Activated naive CD4-positive, alpha-beta T cell (primary cell): ENCODE measurements at places on chromosomes 6 and 20.
A peak's percentile ranks its signal among the peaks of the same experiment; 100 is the strongest.

DNA sequence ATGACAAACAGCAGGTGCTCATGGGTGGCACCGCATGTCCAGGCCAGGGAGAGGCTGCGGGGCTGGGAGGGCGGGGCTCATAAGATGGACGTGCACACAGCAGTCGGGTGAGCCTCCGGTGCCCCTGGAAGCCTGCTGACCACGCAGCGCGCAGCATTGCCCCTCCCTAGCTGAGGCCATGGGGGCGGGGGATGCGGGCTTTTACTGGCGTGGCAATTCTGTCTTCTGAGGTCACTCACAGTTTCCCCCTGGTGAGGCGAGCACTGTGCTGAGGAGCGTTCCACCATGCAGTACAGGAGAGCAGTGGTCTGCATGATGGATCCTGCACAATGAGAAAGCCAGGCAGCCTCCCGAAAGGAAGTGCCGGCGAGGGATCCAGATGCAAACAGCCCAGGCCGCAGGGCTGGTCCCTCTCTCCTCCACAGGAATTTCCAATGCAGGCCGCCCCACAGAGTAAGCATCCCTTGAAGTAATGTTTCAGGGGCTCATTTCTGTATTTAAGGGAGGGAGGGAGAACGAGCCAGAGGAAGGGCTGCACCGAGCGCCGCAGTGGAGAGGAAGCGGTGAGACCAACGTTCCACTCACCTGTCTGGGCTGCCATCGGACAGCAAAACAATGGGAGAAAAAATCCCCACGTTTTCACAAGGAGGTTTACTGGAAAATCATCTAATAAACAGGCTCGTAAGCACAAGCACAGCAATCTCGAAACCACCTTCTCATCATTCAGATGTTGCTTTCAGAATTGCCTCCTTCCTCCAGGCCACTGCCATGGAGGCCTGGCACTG lies 56.0 kb downstream of the IRF4 start:
- DNase-seq: no peak

DNA sequence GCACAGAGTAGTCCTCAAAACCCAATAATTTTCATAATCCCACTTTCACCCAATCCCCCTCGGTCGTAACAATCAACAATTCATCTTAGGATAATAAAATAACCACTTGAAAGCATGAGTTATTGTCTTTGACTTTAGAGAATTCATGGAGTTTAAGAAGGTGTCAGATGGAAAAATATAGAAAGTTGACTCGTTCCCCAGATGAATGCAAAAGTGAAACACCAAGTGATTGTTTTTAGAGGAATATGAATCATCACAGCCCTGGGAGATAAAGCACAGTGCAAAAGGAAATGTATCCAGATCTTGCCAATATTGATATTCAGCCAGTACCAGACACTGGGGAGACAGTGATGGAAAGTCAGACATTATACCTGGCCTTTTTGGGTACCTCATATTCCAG lies 860.5 kb downstream of the DHX35 start:
- no peak for DNase-seq

GRCh38 chr20:35903843-35904242 lies 50.5 kb downstream of the SCAND1 start:
- DNase-seq: no peak

DNA sequence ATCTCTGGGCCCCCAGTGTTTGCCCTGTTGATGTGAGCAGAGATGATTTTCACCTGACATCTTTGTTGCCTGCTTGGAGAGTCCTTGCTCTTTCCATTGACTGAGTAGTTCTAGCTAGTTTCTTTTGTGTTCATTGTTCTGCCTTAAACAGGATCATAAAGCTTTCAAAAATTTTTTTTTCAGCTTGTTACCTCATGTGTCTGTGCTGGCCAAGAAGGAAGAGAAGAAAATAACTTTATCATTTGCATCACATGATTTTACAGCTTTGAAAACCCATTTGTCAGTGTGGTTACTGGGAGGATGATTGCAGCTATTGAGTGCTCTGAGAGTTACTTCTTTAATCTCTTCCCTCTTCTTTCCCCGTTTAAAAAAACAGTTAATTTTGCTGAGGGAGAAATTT lies 16.0 kb downstream of the FOXO3 start:
- DNase-seq: no peak

DNA sequence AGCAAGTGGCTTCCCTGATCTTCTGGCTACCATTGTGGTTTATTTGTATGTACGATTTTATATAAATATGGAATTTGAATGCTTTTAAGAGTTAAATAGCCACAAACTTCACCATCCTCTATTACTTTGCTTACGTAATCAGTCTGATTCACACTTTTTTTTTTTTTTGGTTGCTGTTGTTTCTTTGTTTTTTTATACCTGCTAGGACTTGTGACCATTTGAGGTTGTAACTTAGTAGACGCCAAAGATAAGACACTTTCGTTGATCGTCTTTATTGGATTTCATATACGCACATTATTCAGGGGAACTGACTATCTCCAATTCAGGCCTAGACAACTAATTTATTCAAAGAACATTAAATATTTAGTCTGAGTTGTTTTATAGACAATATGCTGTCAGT lies 559.0 kb downstream of the CBLN4 start:
- no peak for DNase-seq

DNA sequence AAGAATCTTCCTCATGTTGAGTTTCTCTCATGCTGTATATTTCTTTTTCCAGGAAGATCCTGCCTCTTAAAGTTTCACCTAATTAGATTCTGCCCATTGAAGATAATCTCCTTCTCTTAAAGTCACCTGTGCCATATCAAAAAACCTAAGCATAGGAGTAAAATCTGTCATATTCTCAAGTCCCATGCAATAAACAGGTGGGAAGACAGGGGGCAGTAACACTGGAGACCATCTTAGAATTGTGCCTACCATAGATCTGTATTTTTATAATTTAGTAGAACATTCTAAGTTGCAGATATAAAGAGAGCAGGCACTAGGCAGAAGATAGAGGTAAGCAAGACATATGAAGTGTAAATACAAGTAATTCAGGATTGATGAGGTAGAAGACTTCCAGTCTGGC lies 763.5 kb upstream of the MANEA start:
- DNase-seq: no peak

GRCh38 chr20:3195590-3196237 lies 8.8 kb downstream of the DDRGK1 start:
- DNase-seq: no peak

DNA sequence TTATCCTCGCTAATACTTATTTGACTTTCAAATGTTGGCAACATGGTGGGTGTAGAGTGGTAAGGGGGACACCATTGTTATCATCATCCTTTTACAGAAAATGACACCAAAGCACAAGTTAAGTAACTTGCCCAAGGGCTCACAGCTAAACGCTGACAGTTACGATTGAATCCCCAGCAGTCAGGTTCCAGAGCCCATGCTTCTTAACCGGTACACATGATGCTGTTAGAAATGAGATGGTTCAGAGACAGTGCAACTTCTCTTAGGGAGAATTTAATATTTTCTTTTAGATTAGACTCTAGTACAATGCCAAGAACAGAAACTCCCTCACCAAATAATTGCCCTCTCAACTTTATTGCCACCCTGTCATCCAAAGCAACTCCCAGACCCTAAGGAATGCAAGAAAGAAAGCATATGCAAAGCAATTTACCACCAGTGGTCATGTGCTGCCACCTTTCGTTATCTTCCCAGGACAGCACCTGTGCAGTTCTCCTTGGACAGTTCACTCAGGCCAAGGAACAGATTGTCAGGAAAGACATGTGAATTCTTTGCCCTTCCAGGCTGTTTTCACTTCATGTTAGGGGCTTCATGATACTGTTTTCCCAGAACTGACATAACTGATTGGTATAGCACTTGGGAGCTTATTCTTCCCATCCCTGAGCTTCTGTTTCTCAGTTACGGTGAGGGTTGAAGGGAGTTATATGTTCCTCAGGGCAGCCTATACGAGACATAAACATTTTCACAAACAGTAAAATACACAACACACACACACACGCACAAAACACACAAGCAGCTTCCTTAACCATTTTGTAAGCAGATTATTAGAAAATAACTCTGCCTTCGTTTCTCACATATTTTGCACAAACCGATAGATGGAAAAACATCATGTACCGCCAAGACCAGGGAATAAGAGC lies 5.1 kb downstream of the HLA-DMA start:
- DNase-seq: no peak

GRCh38 chr6:84718038-84718955 lies 46.1 kb downstream of the TBX18 start:
- DNase-seq: no peak

DNA sequence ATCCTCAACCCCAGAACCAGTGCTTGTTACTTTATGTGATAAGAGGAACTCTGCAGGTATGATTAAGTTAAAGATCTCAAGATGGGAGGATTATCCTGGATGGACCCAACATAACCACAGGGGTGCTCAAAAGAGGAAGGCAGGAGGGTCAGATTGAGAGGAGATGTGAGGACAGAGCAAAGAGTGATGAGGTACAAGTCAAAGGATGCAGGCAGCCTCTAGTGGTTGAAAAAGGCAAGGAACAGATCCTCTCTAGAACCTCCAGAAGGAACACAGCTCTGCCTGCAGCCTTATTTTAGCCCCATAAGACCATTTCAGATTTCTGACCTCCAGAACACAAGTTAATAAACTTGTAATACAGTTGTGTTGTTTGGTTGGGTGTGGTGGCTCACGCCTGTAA lies 41.2 kb downstream of the PDSS2 start:
- no peak for DNase-seq

- DNase-seq: no peak
Measured at GRCh38 chr6:142008016-142008735, 124.5 kb upstream of the GJE1 start.

DNA sequence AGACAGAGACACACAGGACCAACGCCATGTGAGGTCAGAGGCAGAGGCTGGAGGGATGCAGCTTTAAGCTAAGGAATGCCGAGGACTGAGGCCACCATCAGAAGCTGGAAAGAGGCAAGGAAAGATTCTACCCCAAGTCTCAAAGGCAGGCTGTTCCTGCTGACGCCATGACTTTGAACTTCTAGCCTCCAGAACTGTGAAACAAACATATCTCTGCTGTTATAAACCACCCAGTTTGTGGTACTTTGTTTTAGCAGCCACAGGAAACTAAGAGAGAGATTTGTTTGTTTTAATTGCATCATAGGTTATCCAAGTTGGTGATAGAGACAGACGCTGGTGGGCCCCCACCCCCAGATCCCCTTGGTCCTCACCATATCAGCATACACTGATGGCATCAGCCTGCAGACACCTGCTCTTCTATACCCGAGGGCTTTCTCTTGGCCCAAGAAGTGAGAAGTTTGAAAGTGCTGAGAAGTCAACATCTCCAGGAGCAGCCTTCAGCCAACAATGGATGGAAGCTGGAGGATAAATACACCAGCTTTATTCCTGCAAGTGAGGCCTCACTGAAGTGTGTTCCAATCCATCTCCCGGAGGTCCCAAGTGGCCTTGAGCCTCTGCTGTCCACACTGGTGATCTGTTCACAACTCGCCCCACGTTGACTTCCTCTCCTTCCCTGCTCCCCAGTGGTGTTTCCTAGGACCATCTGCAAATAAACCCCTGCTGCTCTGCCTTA lies 154.7 kb downstream of the BTBD3 start:
- no peak for DNase-seq

- no peak for DNase-seq
Measured at GRCh38 chr20:16393836-16394235, 179.4 kb downstream of the KIF16B start.

GRCh38 chr6:36126553-36127458 lies 3.5 kb upstream of the MAPK13 start:
- DNase-seq: no peak

DNA sequence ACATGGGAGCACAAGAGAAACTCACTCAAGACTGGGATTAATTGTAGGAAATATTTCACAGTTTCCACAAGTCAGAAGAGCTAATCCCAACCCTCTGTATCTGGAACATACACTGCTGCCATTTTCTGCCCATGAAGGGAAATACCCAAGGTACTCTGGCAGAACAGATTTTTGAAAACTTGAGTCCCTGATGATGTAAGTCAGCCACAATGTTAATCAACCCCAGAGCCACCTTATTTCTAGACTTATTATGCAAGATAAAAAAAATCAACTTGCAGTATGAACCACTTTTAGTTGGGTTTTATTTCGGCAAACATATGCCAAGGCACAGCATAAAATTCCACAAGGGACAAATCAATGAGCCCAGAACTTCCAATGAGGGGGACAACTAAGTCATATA lies 141.5 kb downstream of the LY86 start:
- no peak for DNase-seq

GRCh38 chr6:12909833-12910232 lies 193.3 kb downstream of the PHACTR1 start:
- no peak for DNase-seq

- no peak for DNase-seq
Measured at GRCh38 chr20:38649275-38649891, 47.8 kb downstream of the ARHGAP40 start.

GRCh38 chr20:51368461-51369211 lies 173.9 kb downstream of the NFATC2 start:
- DNase-seq: no peak

- DNase-seq: peak; percentile 15
Measured at GRCh38 chr20:23350904-23351838, 580 bp downstream of the NXT1 start.

DNA sequence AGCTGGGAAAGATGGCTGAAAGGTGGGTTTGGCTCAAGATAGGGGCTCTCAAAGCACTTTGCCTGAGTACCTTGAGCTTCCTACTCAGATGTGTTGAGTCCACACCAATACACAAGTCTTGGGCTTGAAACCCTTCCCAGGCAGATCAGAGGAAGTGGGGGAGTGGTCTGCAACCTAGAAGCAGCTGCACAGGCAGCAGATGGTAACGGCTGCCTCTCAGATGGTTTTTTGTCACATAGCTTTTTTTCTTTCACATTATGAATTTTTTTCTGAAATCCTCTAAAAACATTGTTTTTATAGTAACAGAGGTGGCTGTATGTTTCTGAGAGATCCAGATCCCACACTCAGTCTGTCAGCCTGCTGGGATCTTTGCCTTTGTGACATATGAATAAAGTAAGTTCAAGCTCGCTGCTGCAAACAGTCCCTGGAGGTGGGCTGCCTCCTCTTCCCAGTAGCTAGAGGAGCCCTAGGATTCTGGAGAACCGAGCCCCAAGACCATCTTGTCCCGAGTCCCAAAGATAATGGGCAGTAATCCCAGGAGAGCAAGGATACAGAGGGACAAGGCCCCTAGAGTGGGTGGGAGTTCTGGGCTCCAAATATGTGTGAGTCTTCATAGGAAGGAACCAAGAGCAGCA lies 97.1 kb upstream of the TOP1 start:
- no peak for DNase-seq

DNA sequence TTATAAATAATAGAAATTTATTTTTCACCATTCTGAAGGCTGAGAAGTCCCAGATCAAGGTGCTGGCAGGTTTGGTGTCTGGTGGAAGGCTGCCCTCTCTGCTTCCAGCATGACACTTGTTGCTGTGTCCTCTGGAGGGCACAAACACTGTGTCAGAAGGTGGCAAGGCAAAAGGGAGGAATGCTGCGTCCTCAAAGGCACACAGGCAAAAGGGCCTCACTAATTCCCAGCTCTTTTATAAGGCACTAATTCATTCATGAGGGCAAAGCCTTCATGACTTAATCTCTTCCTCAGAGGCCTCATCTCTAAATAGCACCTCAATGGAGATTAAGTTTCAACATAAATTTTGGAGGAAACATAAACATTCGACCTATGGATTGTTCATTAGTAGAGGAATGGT lies 209.5 kb upstream of the SMLR1 start:
- DNase-seq: no peak
